ENCODE measurements at places on chromosomes 7 and 10.
A peak's percentile ranks its signal among the peaks of the same experiment; 100 is the strongest.

DNA sequence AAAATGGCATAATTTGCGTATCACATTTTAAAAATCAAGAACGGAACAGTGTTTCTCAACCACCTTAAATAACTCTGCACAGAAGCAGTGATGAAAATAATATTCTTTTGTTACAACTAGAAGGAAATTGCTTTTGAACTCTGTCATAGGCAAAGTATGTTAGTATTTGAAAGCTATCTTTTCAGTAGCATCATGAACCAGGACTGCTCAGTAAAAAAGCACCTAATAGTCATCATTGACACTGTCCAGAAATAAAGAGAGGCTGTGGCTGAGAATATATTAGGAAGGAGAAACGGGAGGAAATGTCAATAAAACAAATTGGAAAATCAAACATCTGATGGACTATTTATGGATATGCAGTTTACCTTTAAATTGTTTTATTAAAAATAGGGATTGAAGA is 237.2 kb upstream of the AKR1E2 start:
- DNase-seq, result no peak

DNA sequence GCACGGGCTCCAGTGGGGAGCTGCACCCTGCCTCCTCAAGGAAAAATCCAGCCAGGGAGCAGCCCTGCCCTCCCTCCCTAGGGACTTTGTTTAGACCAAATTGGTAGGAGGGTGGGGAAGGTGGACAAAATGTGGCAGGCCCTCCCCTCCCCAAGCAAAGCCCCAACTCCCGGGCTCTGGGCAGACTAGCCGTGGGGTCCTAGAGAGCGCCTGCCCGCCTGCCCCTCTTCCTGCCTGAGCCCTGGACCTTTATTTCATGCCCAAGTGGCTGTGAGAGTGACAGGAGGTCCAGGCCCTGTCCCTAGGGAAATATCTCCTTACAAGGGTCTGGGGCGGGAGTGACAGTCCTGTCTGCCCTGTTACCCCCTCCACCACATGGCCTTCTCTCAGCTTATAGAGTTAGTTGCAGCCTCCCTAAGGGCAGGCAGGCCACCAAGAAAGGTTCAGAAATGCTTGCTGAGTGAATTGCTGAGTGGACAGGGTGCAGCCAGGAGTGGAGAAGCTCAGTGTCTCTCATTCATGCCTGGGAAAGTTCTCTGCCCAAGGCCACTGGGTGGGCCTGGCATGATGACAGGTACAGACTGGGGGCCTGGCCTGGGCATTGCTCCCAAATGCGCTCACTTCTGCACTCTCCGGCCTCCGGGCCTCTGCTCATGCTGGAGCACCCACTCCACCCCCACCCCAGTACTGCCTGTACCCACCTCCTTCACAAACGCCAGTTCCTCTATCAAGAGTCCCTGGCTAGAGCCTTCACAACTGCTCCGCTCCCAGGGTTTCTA is 25.2 kb downstream of the DNAJB12 start:
- DNase-seq, result no peak

- no peak for DNase-seq
Measured at GRCh38 chr7:151046603-151047573, 1.4 kb upstream of the ASIC3 start.

GRCh38 chr10:90592638-90593302 is 265.1 kb downstream of the HTR7 start:
- DNase-seq, result peak; percentile 70

DNA sequence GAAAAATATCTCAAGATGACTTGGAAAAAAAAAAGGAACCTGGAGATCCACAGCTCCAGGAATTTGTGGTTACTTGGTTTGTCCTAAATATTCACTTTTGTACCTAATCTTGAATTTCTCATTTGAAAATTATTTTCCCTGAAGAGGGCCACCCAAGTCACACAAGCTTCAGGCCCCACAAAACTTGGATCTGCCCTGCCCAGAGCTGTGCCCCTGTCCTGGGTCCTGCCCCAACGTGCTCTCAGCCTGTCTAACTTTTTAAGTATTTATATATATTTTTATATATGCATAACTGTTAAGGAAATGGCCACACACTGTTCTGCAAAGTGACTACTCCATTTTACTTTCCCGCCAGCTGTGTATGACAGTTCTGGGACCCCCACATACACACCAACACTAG is 123.5 kb downstream of the ARHGAP22 start:
- no peak for DNase-seq

DNA sequence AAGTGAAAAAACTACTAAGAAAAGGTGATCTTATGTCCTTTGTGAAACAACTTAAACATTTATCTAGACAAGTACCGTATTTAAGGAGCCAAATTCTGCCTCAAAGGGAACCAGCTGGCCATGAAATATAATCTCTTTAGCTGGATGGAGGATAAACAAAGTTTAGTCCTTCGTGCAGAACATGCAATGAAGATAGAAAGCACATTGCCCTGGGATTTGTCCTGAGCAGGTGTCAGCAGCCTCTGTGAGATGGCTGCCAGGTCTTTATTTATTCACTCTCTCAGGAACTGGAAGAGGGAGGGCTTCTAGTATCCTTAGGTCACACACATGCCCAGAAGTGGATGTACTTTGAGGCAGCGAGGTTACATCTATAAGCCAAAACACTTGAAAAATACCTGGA is 57.4 kb upstream of the CASD1 start:
- DNase-seq, result peak; percentile 38

DNA sequence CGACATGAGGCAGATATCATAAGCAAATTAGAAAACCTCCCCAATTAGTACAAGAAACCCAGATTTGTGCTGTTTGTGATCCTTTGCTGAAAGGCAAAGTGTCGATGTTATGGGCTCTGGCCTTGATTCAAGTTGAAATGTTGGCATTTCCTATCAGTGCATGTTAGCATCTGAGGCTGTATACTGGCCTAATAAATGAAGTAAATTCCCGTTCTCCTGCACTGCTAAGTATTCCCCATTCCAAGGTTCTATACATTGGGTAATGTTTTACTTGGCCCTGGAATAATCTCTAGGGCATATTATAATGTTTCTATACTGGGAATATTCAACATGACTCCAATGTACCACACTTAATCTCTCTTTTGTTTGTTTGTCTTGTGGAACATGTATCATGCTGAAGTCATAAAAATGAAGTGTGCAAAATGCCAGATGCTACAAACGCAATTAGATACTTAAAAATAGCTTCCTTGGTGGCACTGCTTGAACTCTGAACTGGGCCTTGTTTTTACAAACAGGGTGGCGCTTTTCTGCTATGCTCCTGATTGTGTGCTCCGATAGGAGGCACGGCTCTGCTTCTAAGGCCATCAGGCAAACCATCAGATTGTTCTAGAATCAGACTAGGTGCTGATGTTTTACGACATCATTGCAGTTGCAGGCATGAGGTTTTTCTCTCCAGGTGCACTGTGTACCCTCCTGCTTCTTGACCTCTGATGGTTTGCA is 156.7 kb upstream of the TCF7L2 start:
- no peak for DNase-seq

GRCh38 chr10:11781114-11781513 is 38.9 kb downstream of the ECHDC3 start:
- no peak for DNase-seq

- DNase-seq, result no peak
Measured at GRCh38 chr7:33901199-33901598, 4.1 kb upstream of the BMPER start.

DNA sequence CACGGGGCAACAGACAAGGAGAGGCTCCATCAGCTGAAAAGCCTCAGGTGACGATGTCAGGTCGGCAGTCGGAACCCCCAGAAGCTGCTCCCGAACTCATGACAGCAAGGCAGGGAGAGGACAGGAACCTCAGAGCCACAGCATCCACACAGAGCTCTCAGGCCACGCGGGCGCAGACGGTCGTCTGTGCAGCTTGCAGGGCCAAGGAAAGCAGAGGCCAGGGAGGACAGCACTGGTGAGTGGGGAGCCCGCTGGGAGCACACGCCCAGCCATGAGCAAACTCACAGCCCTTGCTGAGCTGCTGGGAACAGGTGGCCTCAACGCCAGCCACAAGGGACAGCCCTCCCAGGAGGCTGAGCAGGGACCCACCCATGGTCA is 138.9 kb downstream of the MAD1L1 start:
- no peak for DNase-seq

- no peak for DNase-seq
Measured at GRCh38 chr10:19904202-19904661, 88.0 kb downstream of the PLXDC2 start.

GRCh38 chr10:110364531-110364937 is 59.8 kb upstream of the SMNDC1 start:
- no peak for DNase-seq

GRCh38 chr10:101818872-101819633 is 809 bp upstream of the OGA start:
- DNase-seq, result no peak

- DNase-seq, result no peak
Measured at GRCh38 chr7:150769768-150770167, 30.4 kb downstream of the TMEM176B start.

DNA sequence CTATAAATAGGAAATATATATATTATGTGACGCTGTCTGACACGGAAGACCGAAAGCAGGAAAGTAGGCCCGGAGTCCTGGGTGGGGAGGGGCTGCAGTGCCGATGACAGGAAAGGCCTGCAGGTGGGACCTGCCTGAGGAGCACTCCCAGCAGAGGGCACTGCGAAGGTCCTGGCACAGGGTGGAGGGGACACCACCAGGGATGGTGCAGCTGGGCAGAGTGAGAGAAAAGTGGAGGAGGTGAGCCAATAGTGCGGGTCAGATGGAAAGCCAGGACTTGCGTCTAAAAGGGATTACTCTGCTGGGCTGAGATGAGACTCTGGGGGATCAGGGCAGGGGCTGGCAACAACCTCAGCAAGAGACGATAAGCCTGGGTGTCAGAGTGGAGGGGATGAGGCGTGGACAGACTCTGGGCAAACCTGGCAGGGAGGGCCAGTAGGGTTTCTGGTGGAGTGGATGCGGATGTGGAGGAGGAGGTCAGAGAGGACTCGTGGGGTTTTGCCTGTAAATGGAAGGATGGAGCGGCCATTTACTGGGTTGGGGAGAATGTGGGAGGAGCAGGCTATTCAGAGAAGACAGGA is 118.2 kb upstream of the ZNF746 start:
- DNase-seq, result peak; percentile 44

DNA sequence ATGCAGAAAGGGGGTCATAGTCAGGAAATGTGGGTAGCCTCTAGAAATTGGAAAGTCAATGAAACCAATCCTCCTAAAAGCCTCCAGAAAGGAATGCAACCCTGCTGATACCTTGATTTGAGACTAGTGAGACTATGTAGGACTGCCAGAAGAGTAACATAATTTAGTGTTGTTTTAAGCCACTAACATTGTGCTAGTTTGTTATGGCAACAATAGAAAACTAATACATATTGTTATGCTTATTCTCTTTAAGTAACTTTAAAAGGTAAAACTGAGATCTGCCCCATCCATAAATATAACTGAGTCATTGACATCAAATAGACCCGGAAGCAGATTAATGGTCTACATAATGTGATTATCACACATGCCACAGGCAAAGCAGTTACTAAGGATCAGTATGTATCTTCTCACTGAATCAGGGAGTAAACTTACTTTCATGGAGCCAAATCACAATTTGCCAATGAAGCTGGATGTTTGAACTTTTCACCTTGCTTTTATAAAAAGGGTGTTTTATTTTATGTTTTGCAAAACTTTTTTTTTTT is 146.4 kb upstream of the TMEM106B start:
- DNase-seq, result no peak

GRCh38 chr7:27123007-27123476 is 7.5 kb downstream of the HOXA4 start:
- no peak for DNase-seq

- no peak for DNase-seq
Measured at GRCh38 chr10:132131581-132132420, 54.9 kb upstream of the DPYSL4 start.

DNA sequence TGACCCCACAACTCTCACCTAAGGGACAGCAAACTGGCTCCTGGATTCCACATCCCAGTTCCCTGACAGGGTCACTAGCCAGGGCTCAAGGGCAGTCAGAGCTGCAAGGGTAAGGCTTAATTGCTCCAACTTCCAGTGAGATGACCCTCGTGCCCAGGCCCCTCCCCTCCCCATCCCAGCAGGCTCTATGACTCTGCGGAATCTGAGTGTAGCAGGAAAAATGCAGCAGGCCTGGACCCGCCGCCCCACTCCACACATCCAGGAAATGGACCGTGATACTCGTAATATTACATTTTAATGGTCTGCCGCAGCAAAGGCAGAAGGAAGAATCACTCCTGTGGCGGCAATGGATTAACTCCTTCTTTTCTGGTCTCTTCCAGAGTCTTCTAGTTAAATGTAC is 91.7 kb upstream of the CHST15 start:
- no peak for DNase-seq

DNA sequence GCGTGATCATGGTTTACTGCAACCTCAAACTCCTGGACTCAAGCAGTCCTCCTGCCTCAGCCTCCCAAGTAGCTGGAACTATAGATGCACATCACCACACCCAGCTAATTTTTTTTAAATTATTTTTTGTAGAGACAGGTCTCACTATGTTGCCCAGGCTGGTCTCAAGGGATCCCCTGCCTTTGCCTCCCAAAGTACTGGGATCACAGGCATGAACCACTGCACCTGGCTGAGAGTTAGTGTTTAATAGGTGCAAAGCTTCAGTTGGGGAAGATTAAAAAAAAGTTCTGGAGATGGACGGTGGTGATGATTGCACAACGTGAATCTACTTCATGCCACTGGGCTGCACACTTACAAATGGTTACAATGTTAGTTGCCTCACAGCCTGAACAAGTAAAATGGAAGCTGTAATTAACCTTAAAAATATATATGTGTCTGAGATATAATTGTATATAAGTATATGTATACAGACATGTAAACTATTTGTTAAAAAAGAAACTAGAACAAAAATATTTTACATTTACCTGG is 106.4 kb upstream of the ZNF438 start:
- DNase-seq, result no peak

- no peak for DNase-seq
Measured at GRCh38 chr10:93917064-93917391, 23.2 kb downstream of the SLC35G1 start.

DNA sequence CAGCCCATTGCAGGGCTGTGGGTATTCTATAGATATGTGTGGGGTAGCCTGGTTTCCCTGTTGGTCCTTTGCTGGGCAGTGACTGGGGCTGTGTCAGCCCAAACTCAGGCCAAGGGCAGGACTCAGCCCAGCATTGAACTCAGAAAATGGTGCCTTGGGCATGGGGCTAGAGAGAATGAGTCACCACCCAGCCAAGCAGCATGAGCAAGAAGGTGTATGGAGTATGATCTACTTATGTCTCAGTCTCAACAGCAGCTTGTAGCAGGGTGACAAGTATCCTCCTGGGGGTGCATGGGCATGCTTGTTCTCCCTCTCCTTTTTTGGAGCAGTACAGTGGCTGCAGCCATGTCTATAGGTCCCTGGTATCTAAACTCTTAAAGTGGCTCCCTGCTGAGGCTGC is 32.0 kb downstream of the STK31 start:
- DNase-seq, result no peak

- DNase-seq, result no peak
Measured at GRCh38 chr10:66671562-66671961, 254.3 kb upstream of the LRRTM3 start.

DNA sequence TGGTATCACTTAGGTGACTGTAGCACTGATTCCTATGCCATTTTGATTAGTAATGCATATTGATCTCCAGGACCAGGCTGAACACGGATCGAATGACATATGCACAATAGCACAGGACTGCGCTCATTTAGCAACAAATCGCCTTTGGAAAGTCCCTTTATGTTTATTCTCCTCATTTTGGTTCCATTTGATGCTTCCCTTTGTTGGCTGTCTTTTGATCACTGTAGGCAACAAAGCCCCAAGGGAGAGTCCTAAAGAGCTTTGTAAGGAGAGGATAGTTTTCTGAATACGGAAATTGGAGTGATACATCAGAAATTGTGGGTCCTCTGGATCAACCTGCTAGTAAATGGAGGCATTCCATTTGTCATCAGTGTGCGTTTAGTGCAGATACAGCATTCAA is 1111.4 kb downstream of the SORCS1 start:
- DNase-seq, result no peak

All from D341Med (cell line).